ENCODE measurements at places on chromosomes 3 and 15.

GRCh38 chr3:188595890-188596376, 442.0 kb downstream of the LPP start:
- DNase-seq = no peak

DNA sequence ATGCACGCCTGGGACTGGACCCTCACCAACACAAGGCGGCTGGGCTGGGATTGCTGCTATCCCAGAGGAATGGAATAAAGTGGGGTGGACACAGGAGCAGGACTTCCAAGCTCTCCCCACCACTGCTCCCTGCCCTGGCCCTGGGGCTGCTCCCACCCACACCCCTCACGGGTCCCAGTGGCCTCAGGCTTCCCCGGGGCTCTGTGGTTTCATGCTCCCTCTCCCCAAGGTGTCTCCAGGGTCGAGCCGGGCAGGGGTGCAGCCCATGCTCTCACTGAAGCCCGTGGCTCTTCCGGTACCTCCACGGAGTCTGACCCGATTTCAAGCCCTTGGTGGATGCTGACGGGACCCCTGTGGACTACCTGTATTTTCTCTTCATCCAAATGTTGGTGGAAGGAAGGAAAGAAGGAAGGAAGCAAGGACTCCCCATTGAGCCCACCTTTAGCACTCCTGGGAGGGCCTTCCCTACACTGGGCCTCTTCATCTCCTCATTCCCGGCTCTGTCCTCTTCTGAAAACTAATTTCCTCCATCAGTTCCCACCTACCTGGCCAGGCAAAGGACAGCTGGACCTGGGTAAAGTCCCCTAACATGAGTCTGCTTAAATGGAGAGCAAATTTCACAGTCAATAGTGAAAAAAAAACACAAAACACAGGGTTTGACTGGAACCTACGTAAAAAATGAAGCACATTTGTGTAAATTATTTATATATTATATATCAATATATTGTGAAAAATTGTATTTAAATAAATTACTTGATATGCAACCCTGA, 44.0 kb upstream of the PCSK6 start:
- DNase-seq = no peak

- no peak for DNase-seq
Measured at GRCh38 chr15:56217341-56217740, 26.3 kb downstream of the RFX7 start.

DNA sequence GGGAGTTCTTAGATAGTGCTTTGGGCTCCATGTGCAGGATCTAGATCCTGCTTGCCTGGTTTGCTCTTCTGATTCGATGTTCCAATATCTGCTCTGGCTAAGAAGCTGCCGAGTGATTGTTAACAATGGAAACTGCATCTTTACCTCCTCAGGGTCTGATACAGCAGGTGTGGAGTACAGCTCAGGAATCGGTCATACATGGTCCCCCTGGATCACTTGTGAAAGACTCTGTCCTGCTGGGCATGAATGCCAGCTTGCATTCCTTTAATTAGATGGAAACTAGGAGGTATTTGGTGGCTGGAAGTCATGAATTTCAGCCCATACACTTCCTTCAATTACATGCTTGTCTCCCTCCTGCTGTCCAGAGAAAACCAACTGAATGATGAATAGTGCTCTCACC, 95.3 kb downstream of the CHRNA7 start:
- no peak for DNase-seq

- no peak for DNase-seq
Measured at GRCh38 chr3:190305406-190305805, 16.8 kb downstream of the CLDN1 start.

DNA sequence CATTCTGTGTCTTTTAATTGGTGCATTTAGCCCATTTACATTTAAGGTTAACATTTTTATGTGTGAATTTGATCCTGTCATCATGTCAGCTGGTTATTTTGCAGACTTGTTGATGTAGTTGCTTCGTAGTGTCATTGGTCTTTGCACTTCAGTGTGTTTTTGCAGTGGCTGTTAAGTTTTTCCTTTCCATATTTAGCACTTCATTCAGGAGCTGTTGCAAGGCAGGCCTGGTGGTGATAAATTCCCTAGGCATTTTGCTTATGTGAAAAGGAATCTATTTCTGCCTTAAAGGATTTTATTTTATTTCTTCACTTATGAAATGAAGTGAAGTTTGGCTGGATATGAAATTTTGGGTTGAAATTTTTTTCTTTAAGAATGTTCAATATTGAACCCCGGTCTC, 70.2 kb upstream of the CD96 start:
- no peak for DNase-seq

DNA sequence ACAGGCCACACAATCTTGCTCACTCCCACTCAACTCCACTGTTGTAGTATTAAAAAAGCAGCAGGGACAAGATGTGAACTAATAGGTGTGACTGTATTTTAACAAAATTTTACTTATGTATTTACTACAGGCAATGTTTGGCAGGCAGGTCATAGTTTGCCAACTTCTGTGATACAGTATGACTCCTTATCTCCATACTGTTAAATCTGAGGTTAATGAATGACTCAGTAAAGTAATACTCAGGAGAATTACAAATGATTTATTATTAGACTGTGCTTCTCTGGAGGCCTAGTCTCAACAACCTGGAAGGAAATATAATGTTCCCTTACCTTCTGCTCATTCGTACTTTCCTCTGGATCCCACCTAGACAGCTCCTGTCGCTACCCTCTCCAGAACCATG, 258.6 kb upstream of the KCNMB2 start:
- no peak for DNase-seq

DNA sequence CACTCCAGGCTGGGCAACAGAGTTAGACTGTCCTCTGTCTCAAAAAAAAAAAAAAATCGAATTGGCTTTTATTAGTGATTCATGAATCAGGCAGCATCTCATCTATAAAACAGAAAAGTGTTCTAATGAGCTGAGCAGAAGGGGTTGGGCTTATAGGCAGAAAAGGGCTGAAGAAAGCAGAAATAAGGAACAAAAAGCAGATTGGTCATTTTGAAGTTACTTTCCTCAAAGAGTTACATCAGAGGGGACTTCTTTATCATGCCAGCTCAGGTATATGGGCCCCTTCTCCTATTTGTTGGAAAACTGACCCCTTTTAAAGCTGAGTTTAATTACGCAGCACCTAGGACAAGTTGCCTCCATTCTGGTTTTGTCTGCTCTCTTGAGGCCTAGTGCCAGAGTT, 722 bp upstream of the POGLUT1 start:
- DNase-seq = no peak

DNA sequence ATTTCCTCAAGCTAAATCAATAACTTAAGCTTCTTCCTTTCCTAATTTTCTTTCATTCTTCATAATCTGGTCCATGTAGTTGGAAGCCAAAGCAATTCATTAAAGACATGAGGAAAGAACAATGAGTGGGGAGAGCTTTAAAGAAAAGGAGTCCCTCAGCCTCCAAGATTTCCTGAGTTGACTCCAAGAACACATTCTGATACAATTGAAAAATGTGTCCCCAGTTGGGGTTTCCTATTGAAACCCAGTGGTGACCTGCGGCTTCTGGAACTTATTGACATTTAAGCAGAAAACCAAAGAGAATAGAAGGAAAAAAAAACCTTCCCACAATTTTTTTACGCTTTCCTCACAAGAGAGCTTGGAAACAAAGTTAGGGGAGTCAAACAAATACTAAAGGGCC, 37.0 kb downstream of the ATP8B4 start:
- DNase-seq = no peak

DNA sequence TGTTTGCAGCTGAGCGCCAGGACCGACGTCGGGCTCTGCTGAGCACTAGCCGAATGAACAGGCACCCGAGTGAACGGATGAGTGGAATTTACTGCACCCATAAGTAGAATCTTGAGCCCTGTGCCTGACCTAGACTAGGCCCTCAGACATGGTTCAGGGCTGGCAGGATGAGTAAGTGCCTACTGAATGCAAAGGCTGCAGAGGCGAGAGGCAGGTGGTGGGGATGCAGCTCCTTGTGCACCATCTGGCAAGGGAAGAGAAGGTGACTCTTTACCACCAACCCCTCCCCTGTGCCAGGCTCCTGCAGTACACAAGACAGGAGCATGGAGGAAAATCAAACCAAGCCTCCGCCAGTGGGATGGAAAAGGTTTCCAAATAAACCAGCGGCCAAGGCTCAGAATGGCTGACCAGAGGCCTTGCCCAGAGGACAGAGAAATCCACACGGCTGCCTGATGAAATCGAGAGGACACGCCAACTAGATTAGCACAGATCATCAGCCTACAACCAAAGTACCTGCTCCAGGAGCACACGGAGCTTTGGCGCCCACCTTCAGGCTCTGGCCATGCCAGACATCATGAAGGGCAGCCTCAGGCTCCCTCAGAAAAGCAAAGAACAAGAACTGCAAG, 141.7 kb upstream of the IQSEC1 start:
- no peak for DNase-seq

- no peak for DNase-seq
Measured at GRCh38 chr3:197340521-197340871, 42.1 kb upstream of the DLG1 start.

DNA sequence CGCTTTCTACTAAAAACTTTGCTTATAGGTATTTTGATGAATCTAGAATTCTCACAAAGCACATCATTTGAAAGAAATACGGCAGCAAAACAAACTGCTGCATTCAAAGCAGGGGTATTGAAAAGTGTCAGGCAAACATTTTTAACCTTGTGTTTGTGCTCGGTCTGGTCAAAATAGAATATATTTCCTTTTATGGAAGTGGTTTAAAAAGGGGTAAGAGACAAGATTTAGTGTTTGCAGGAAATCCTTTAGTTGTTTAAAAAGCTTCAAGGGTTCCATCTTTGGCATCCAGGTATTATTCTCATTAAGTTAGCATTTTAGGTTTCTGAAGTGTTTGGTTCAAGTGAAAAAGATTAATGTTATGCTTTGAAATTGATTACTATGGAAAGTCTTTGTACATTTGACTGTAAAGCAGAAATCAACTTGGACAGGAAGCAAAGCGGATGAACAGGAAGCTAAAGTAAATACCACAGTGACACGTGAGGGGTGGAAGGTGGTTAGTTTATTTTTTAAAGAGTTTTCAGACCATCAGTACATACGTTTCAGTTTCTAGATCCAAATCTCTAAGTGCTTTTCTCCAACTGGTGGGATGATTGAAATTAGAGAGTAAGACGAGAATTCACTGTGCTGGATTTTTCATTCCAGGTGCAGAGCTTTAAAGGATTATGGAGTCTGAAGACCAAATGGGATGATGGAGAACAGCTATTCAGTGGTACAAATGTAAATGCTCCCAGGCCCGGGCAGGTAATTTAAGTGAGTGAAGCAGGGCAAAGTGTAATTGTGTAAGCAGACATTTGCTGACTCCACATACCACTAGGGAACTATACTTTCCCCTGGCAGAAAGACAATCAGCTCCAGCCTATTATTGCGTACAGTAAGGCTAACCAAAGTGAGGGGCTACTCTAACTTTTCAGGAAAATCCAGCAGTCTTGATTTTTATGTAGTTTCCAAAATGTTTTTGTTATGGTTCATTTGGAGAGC, 341.8 kb upstream of the TBL1XR1 start:
- peak; percentile 4 for DNase-seq

DNA sequence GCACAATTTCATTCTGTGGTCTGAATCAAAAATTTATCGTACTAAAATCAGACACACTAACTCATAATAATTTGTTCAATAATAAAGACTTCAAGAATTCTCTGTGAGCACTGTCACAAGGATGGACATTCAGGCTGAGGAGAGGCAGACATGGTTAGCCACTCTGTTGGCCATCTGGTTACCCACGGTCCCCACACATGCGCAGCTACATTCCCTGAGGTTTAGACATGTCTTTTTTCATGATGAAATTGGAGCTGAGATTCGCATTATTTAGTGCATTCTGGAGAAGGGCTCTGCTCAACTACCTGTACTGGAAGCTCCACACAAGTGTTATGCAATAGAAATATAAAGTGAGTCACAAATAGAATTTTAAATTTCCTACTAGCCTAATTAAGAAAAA, 156.9 kb downstream of the SUCNR1 start:
- DNase-seq = no peak

GRCh38 chr3:14510838-14511622, 29.1 kb downstream of the GRIP2 start:
- no peak for DNase-seq

GRCh38 chr3:107441617-107442016, 64.4 kb downstream of the CCDC54 start:
- DNase-seq = no peak

- DNase-seq = no peak
Measured at GRCh38 chr15:25727116-25727515, 136.0 kb downstream of the ATP10A start.

DNA sequence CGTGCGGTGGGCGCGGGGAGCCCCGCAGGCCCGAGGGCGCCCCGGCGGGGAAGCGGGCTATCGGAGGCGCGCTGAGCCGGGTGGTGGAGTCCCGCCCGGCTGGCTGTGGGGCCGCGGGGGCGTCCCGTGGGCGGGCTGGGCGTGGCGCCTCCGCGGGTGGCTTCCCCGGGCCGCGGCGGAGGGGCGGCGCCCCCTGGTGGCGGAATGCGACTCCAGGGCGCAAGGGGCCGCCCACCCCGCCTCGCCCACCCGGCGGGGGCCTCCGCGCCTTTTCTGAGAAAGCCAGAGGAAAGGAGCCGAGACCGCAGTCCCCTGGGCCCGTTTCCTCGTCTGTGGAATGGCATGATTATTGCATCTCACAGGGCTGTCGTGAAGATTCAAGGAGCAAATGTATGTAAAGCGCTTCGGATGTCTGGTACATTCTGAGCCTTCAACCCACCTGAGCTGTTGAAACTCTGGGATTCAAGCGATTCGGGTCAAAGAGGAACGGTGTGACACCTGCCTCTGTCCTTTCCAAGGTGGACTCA, 31.9 kb upstream of the RAB6B start:
- DNase-seq = peak; percentile 58

- DNase-seq = no peak
Measured at GRCh38 chr3:186757686-186758220, 25.6 kb upstream of the EIF4A2 start.

DNA sequence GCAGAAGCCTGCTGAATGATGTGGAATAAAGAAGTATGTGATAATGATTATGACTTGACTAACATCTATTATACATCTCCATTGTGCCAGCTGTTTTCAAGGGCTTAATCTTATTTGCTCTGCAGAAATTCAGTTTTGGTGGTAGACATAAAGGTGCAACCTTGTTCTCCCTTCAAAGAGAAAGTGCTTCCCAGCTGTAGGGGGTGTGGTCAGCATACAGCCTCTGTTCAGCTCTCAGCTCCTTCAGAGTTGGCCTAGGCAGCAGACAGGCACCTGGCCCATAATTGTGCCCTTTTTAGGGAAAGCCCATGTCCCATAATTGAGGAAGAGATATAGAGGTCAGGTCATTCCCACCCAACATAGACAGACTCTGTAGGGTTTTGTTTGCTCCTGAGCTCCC, 104.3 kb upstream of the EOMES start:
- no peak for DNase-seq

- no peak for DNase-seq
Measured at GRCh38 chr3:128324911-128325592, 141.6 kb downstream of the DNAJB8 start.

- no peak for DNase-seq
Measured at GRCh38 chr3:52078781-52079560, 22.6 kb upstream of the DUSP7 start.

GRCh38 chr3:130374908-130375307, 29.4 kb downstream of the COL6A5 start:
- no peak for DNase-seq

DNA sequence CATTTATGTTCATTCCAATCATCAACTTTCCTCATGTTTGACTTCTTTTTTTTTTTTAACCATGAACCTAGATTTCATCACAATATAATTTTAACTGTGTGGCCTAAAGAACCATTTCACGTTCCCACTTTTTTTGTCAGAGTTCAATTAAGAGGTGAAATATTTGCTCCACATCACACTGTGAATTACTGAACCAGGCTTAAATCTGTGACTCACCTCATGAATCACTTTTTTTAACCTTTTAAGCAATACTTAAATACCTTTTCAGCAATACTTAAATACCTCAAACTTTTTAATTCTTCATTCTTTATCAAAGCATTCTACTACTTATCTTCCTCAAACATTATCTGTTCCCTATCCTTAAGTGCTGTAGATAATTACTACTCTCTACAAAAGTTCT, 137.6 kb downstream of the SI start:
- no peak for DNase-seq

Measured in activated CD4-positive, alpha-beta T cell treated with anti-CD3 and anti-CD28 coated beads, Interleukin-2, amount 50 U/mL, for 24 hours (primary cell).